ENCODE measurements at places on chromosomes 4 and X. TPM values are rescaled to one million over a fixed set of nuclear protein-coding genes. Genes with fewer than 3 reads are reported as not detected.

DNA sequence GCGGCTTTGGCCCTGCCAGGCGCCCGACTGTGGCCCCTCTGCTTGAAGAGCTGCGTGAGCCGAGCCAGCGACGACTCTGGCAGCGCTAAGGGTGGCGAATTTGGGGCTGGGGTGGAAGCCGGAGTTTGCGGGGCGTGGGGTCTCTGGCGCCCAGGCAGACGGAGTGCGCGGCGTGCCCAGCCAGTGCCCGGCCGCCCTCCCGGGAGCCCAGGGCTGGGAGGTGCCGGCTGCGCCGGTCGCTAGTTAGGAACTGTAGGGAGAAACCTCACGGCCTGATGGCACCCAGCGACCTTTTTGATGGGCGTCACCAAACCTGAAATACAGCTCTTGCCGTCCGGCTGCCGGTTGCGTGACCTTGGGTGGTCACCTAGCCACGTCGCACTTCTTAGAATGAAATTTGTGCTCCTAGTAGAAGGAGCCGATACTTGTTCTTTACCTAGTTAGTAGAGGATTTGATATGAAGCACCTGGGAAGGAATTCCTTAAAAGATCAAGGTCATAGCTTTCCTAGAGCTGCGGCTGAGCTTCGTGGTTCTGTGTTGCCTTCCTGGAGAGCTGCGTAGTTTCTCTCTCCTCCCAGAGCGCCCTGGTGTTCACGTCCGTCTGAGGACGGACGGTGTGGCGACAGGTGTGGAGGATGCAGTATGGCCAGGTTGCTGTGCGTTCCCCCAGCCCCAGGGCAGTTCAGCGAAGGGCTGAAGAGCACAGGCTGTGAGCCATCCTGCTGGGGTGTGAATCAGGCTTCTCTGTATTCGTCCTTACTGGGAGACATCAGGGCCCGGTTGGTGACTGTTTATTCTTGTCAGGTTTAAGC is 680 bp downstream of the MAEA start:
- DNase-seq = no peak

GRCh38 chr4:22407361-22407760 is 108.5 kb downstream of the ADGRA3 start:
- no peak for DNase-seq

DNA sequence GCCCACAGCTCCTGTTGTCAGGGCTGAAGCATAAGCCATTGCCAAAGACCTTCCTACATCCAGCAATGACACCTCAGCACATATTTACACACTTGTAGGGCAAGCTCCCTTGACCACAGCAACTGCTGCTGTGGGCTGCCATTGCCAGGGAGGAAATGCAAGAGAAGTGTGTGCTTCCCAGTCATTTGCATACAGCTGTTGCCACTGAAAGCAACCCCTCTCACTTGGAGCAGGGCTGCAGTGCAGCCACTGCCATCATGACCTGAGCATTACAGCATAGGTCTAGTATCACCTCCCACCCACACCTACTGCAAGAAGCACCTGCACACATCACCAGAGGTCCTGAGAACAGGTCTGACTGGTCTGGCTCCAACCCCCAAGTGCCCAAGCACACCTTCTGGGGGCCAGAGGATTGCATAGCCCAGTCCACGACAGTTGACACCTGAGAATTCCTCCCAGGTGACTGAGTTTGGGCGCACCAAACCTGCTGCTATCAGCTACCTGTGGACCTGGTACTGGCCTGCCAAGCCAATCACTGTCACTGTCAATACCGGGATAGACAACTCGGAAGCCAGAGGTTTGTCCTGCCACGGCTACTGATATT is 636.5 kb upstream of the SLIT2 start:
- DNase-seq = no peak

GRCh38 chr4:163166041-163166579 is 580 bp downstream of the NAF1 start:
- peak; percentile 32 for DNase-seq

DNA sequence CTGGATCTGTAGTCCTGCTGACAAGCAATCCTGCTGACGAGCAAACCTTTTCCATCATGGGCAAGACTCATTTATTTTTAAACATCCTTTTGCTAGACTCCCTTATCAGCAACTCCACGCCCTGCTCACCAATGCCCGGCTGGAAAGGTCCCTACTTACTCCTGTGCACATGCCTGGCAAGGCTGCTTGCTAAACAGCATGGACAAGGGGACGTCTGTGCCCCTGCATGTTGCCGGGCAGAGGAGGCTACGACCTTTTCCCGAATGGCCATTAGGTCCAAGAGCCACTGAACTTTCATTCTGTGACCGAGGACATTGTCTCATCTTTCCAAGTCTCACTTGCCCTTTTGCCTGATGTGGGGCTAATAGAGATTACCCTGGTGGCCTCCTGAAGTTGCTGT is 98.6 kb downstream of the MGST2 start:
- no peak for DNase-seq

- no peak for DNase-seq
Observed at GRCh38 chr4:123350191-123350544, 46.4 kb upstream of the SPRY1 start.

- no peak for DNase-seq
Observed at GRCh38 chr4:72557021-72557420, 12.0 kb downstream of the ADAMTS3 start.

DNA sequence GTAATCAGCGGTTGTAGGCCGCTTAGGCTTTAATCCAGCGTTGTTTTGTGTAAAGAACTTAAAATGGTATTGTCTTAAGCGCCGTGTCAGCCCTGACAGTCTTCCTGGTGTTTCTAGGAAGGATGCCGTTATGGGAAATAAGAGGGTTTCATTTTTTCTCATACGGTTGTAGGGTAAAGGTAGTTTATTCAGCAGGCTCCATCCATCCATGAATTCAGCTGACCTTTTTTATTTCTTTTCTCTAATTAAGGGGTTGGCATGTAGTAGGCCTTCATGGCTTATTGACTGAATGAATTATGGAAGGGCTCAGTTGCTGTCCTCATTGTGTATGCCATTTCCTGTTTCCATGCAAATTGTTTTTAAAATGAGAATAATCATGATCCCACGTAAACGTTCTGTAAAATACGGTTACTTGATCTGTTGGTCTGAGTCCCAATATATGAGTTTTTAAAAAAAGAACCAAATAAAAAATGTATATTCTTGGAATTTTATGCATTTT is 693 bp downstream of the OCIAD1 start:
- DNase-seq = no peak

GRCh38 chrX:13119386-13119785 is 75.0 kb upstream of the FAM9C start:
- DNase-seq = no peak

MAGEA12 gene
- not detected for total RNA-seq

ENPEP gene
- total RNA-seq = not detected

VCX2 gene
- total RNA-seq = not detected

TEX13A gene
- total RNA-seq = not detected

PAGE1 gene
- total RNA-seq = not detected

GSX2 gene
- total RNA-seq = not detected
